ENCODE measurements at places on chromosomes 6 and 20.

- no peak for DNase-seq
Measured at GRCh38 chr20:37759052-37759553, 65.3 kb downstream of the CTNNBL1 start.

- DNase-seq, result no peak
Measured at GRCh38 chr6:153092082-153093013, 38.7 kb downstream of the RGS17 start.

- DNase-seq, result no peak
Measured at GRCh38 chr6:148140772-148141557, 201.7 kb upstream of the SASH1 start.

DNA sequence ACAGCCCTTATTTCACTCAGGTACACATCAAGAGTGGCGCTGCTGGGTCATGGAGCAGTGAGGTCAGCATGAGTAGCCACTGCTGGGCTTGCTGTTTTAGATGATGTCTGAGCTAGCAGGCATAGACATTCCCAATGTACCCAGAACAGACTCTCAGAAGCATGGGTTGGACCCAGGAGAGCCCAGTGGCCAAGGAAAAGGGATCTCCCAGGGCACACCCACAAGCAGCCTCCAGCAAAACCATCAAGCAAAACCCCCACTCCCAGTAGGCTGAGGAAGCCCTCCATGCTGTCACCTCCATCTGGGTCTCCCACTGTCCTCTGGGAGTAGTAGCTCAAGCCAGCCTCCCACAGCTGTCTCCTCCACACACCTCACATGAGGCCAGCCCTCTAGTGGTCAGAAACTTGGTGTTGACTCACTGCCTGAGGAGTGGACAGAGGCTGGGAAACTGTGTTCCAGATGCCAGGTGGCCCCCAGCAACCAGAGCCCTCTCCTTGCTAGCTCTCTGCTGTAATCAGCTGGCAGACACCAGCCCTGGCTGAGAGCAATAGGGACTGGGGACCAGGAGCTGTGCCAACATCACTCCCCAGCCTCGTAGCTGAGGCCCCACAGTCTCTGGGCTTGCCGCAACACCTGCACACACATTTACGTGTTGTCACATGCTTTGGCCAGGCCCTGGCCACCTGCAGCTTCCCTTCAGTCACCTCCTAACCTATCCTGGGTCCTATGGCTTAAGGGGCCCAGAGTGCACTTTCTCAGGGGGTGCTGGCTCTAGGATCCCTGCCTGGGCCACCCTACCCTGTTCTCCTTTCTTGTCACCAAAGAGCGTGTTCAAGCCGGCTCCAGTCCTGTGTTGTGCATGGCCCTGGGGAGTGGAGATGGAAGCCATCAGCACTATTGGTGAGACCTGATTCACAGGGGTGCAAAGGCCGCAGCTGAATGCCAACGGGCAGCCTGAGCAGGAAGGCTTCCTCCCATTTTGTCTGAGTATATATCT lies 1.9 kb upstream of the AP5S1 start:
- no peak for DNase-seq

GRCh38 chr6:16031278-16031981 lies 97.5 kb upstream of the MYLIP start:
- no peak for DNase-seq

GRCh38 chr20:21614980-21615379 lies 90.5 kb upstream of the PAX1 start:
- no peak for DNase-seq

DNA sequence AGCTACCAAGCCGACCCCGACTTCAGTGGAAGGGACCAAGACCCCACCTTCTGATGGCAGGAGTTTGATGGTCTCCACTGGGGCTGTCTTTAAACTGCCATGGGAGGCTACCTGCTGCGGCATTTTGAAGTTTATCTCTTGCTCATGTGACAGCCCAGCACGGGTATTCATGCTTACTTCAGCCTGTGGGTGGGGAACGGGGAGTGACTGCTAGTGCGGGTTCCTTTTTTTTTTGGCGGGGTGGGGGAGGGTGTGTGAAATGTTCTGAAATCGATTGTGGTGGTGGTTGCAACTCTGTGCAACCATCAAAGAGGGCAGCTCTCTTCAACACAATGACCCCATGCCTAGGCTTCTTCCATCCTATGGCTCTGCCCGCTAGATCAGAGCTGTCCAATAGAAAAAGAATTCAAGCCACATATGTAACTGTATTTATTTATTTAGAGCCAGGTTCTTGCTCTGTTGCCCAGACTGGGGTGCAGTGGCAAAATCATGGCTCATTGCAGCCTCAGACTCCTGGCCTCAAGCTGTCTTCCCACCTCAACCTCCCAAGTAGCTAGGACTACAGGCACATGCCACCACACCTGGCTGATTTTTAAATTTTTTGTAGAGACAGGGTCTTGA lies 53.7 kb downstream of the PPP1R16B start:
- no peak for DNase-seq

GRCh38 chr6:168333039-168333438 lies 13.5 kb upstream of the DACT2 start:
- no peak for DNase-seq

DNA sequence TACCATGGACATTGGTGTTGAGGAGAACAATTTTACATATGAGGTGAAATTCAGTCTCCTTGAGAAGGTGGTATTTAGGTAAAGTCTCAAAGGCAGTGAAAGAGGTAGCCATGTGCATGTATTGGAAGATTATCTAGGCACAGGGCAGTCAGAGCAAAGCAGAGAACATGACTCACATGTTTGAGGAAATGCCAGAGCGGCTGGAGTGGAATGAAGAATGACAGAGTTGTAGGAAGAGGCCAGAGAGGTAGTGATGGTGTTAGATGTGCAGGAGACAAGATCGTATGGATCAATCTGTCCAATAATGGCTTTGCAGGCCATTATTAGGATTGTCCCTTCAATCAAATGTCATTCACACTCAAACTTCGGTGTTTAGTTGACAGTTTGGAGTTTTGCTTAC lies 449.4 kb upstream of the PTCHD4 start:
- DNase-seq, result no peak

DNA sequence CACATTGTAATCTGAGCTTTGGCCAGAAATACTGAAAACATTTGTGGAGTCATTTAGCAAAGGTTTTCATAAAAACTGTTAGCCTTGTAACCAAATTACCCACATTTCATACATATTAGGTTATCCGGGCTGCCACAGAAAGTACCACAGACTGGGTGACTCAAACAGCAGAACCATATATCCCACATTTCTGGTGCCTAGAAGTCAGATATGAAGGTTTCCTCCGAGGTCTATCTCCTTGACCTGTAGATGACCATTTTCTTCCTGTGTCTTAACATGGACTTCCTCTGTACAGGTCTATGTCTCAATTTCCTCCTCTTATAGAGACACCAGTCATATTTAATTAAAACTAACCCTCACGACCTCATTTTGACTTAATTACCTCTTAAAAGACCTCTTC lies 49.5 kb upstream of the SMIM28 start:
- no peak for DNase-seq

Measured in stimulated activated CD8-positive, alpha-beta memory T cell treated with anti-CD3 and anti-CD28 coated beads, Interleukin-15, amount 100 ng/mL, for 4 hours (primary cell).